ENCODE measurements at places on chromosomes 3 and 15.

DNA sequence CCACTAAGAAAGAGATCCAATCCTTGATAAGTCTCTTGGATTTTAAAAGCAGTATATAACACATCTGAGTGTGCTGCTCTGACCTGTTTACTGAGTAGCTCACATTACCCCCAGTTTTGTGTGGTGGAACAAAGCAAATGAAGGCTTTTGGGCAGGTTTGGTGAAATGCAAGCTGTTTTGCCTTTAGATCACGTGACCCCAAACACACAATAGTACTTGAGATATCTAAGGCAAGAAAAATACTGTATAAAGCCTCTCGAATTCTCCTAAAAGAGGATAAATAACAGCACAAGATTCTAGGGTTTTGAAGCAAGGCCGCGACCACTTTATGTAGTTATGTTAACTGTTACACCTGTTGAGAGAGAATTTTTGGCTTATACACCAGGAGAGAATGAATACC lies 49.3 kb upstream of the TRIM42 start:
- DNase-seq: no peak

DNA sequence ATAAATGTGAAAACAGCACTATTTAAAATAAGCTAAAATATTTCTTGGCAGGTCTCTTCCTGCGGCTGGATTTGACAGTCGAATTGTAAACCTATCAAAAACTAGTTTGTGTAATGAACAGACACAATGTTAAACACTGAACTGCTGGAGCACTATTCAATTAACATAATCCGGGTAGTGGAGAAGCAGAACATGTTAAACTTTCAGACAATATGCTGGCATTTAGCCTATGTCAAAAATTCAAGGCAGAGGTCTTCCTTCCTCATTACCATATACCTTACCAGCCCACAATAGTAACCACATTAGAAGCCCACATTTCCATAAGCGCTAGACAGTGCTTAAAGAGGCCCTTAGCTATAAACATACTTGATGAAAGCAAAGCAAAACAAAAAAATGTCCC lies 1042.9 kb downstream of the ROBO1 start:
- DNase-seq: no peak

DNA sequence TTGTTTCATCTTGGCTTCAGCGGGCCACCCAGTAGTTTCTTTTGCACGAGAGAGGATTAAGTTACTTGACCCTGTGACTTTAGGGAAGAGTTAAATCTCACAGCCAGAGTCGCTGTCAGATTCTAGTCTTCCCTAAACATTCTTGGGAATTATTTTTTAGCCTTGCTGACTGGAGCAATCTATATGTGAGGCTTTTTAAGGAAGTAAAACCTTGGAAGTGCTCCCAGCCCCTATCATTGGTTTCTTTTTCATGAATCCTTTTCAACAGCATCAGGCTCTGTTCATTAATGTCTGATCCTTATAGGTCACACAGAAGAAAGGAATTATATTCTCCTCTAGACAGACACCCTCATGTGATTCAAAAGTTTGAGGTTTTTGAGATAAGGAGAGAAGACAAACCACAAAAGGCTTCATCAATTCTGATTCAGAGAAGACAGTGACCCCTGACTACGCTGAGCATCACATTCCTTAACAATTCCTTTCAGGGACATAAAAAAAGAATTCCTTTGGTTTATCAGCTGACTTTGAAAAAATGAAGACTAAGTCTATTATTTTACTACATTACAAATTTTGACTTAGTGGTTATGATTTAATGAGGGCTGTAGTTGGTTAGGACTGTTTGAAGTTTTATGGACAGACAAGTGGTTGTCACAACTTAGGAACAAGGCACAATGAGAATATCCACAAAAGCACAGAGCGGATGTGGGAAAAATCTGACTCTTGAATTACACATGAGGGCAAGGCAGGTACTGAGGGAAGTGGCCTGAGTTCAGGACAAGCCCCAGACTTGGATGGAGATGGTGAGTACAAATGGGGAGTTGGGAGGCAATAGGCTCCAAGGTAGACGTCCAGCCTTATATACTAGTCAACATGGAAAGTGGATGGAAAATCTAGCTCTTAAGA lies 171.1 kb upstream of the STT3B start:
- DNase-seq: no peak

GRCh38 chr15:70323111-70323851 lies 225.6 kb upstream of the TLE3 start:
- no peak for DNase-seq

DNA sequence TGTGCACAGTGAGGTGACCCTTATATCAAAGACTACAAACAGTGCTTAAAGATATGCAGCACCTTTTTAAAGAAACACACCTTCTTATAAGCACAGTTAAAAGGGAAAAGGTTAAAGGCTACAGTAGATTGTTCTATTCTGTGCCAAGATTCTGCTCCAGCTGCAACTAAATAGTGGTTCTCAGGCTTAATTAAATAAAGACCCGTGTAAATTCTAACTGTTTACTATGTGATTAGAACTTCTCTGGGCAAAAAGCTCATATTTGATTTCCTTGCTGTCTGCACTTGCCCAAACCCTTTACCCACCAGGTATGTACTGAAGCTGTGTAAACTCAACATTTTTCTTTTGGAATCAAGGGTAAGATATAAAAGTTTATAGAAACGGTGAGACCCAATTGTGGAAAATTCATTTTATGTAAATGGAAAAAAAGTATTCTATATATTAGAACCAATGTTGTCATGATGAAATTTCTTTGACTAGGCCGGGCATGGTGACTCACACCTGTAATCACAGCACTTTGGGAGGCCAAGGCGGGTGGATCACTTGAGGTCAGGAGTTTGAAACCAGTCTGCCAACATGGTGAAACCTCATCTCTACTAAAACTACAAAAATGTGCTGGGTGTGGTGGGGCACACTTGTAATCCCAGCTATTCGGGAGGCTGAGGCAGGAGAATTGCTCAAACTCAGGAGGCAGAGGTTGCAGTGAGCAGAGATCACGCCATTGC lies 230.6 kb downstream of the MECOM start:
- no peak for DNase-seq

DNA sequence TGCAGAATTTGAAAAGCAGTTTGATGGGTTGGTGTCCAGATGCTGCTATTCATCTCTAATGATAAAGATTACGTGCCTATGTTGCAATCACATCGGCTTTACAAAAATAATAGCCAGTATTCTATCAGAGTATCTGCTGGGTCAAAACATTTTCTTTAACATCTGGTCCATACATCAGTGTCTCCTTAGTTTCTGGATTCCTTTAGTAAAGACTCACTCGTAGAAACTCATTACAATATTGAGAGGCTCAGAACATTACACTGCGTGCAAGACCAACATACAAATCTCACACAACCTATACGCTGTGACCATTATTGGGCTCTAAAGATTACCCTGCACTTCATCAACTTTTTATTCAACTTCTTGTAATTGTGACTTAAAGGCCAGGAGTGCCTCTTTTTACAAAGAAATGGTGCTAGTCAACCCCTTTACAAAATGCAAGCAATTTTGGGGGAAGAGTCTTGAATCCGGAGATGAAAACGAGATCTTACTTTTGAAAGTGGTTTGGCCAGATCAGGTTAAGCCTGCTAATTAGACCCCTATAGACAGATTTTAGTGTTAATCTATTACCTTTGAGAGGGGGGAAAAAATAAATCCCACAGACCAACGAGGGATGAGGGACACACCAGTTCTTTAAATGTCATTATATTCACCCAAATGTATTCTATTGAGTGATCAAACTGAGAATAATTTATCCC lies 2.9 kb downstream of the TRA2B start:
- no peak for DNase-seq
